ENCODE measurements at places on chromosomes 7 and 10.
A peak's percentile ranks its signal among the peaks of the same experiment; 100 is the strongest.

DNA sequence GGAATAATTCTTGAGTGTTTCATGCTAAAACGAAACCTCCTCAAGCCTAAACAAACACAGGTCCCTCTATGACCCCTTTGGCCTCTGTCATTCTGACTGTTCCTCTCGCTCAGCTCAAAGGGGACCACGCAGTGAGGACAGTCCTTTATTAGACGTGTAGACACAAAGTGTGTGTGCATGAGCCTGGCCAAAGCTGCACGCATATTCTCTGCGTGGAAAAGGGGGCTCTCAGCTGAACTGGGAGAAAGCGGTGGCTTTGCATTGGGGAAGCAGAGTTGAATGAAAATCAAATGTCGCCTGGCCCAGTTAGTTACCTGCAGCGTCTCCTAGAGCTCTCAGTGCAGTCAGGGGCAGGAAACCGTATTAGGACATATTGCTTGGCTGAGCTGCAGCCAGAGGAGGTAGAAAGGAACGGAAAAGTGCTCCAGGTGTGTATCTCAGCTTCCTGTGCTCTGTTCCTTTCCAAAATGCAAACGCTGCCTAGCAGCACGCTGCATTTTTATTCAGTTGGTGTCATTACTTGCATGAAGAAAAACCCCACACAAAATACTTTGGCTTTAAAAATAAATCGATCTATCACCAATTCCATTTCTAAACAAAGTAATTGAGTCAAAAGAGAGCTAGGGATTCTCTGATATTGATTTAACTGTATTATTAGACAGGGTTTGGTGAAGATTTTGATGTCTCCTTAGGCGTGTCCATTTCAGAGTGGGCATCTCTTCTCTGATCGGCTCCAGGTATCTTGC lies 4.9 kb downstream of the GATA3 start:
- no peak for DNase-seq

GRCh38 chr10:32239769-32240168 lies 107.2 kb downstream of the EPC1 start:
- no peak for DNase-seq

DNA sequence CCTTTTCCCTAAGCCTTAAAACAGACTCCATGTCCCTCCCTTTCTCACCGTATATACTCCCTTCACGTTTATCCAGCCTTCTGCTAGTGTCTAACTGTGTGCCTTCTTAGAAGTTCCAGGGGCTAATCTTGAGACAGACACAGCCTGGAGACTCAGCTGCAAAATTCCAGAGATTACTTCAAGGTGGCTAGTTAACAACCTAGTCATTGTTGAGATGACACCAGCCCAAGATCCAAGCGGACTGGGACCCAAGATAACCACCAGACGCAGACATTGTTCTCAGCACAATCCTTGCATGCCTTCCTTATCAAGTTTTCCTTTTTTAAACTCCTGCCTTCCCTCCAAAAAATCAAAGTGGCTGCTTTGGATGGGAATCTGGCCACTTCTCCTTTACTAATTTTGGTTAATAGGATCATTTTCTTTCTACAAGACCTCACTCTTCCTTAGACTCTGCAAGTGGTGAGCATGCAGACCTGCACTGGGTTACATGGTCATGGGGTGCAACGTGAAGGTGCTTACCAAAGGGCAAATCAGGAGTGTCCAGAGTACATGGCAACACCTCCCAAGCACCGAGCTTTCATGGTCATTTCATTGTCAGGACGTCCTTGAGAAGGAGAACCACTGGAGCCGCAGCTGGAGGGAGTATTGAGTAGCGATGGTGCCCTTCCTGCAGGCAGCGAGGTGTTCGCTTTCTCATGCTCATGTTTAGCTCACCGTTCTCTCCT lies 69.7 kb downstream of the ANLN start:
- no peak for DNase-seq

- DNase-seq = no peak
Measured at GRCh38 chr7:97733276-97734161, 1.6 kb downstream of the TAC1 start.

DNA sequence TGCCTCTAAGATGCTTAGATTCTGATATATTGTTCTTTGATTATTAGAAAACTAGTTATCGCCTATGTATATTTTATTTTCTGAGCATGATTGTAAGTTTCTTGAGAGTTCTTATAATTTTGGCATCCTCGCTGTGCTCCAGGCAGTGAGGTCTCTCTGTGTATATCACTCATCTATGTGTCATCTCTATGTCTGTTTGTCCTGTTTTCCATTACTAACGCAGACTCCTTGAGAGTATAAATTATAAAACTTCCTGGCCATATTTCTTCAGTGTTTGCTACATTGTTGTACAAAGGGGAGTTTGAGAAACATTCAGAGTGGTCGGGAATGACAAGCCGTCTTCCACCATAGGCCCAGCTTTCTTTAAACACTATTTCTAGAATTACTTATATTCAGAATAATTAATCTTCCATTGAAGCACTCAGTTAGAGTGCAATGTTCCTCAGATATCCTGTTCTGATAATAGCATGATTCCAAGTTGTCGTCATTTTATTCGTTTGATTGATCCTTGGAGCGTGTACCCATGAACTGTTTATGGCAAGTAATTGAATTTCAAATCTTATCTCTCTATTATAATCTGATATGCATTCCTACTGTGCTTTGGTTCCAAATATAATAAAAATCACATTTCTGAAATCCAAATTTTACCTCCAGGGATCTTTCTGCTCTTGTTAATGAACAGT lies 206.6 kb downstream of the BAMBI start:
- no peak for DNase-seq

GRCh38 chr7:77696643-77697534 lies 630 bp downstream of the RSBN1L start:
- DNase-seq = peak; percentile 68

DNA sequence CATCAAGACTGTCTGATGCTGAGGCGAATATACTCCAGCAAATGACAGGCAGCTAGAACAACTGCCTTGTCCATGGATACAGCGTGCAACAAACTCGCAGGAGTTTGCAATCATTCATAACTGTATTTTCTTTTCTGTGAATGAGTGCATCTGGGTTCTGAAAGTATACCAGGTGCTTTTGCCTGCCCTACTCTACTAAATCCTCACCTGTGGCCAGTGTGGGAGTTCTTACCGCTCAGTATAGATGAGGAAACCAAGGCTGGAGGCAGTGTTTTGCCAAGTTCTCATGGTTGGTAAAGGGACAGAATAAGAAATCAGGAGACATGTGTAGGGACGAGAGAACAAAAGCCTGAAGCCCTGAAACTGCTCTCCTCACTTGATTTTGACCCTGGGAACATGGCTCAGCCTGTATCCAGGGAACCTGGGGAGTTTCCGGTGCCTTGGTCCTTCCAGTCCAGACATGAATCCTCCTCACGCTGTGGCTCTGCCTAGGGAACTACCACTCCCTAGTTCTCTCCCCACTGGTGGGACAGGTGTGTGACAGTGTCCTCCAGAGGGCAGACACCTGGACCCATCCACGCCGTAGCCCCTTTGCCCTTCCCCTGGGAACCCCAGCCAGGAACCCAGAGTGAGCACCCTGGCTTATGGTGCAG lies 142.0 kb downstream of the CDH23 start:
- DNase-seq = no peak
